ENCODE measurements at places on chromosomes 12 and 14.

GRCh38 chr14:101060171-101060601 lies 156.7 kb upstream of the RTL1 start:
- no peak for DNase-seq

DNA sequence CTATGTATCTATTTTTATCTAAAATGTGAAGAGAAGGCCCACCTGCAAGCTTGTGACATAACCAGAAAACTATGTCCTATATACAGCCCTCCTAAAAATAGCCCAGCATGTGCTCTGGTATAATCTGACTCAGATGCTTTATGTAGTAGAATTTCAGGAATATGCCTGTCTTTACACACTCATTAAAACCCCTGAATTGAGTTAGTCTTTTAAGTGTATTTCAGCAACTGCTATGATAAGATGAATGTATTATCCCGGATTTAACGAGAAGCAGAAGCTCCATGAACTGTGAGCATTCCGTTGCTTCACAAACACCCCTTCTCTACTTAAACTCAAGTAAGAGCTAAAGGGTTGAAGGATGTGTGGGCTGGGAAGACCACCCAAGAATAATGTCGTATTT lies 89.9 kb upstream of the PRICKLE1 start:
- DNase-seq = no peak

DNA sequence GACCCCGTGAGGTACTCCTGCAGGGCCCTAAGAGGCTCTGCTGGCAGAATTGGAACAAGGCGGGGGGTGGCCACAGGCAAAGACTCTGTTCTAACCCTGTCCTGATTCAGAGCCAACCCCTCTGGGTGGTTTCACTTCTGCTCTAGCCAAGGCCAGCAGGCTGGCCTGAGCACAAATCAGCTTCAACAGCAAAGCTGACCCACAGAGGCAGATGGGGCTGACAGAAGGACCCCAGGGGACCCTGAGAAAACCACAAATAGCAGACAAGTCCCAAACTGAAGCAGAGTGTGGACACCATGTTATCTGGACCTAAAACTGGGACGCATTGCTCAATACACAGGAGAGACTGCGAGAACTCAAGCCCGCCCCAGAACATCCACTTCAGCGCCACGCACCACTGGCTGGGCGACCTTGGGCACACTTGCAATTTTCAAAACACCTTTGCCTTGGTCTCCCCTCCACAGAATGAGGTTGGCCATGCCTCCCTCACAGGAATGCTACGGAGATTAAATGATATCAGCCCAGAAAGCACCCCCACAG lies 76.4 kb upstream of the DICER1 start:
- no peak for DNase-seq

- no peak for DNase-seq
Observed at GRCh38 chr12:60052483-60052882, 456.7 kb downstream of the SLC16A7 start.
